AG04450 (cell line): ENCODE measurements at places on chromosomes 3 and 15.
A peak's percentile ranks its signal among the peaks of the same experiment; 100 is the strongest.

DNA sequence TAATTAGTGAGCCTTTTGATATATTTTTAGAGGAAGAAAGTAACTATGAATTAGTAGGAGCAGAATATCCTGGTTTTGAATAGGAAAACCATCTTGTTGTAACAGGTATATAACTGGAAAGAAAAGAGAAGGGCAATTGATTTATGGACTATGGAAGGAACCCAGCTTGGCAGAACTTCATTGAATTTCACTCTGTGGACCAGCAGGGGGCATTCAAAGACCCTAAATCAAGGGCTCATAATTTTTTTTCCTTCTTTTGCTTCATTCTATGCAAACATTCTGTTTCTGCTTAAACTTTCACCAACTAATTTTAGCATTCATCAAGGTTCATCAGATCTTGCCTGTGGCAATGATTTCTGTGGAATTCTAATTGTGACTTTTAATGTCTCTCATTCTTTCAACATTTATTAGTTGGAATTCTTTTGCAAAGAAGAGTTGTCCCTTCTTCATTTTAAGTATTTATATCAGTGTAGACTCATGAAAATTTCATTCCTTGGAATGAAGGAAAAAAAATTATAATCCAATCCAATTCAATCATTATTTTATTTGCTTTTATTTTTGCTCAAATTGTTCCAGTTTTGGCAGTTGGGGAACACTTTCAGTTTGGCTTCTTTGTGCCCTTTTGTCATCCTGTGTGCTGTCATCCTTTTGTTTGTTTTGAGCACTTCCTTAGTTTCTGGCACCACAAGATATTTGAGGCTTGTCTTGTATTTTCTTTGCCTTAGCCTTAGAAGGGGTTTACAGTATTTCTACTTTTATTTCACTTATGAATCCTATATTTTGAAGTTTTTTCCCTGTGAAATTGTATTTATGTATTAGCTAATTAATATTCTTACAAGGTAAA lies 30.4 kb downstream of the NXPE3 start:
- DNase-seq = no peak

DNA sequence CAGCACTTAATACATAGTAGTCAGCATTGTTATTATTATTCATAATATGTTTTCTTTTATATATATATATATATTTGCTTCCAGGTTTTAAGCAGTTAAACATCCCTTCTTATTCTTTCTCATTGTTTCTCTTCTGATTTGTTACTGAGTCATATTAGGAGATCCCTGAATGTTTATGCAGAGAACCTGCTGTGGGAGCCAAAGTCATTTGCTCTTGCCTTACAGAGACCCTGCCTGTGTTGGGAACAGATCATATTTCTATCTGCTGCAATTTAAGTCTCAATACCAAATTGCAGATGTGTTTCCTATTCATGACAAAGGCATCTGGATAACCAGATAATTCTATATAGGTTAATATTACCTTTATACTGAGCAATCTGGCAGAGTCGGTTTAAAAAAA lies 323.0 kb upstream of the UMPS start:
- DNase-seq = peak; percentile 39

DNA sequence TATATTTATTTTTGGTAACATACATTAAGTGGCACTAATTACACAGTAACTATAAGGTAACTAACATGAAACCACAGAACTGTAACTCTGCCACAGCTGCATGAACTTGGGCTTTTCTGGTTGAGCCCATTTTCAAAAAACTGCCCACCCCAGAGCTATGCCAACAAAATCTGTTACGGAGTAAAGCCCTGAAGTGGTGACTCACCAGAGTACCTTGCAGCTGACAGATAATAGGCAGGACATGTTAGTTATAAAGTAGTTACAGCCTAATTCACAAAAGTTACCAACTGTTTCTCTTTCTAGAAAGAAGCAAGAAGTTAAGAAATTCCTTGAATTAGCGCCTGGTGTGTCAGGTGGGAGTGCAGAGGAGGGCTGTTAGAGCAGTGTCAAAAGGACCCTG lies 1.5 kb upstream of the GPX1 start:
- no peak for DNase-seq

DNA sequence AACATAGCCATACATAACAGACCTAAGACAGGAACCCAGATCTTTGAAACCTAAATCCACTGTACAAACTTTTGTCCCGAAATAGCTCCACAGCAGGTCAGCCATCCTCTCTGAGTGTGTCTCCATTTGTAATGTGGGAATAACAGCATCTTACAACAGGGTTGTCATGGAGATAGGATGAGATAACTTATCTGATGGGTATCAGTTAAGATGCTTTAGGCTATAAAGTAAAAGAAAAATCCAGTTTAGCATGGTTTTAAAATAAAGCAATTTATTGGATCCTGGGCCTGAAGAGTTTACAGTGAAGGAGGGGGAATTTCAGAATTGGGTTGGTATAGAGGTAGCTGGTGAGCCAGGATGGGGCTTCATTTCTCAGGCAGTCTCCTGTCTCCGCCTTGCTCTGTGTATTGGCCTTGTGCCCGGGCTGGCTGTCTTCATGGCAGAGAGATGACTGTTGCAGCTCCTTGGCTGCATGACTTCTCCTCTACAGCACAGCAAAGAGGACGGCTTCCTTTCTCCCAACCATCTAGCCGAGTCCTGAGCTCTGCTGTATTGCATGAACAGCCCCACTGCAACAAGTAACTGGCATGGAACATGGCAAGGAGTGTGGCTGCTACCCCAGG lies 131.9 kb upstream of the PROK2 start:
- DNase-seq = no peak

GRCh38 chr3:143975554-143976152 lies 4.0 kb downstream of the DIPK2A start:
- peak; percentile 50 for DNase-seq

- DNase-seq = no peak
Observed at GRCh38 chr3:14214764-14215163, 36.1 kb downstream of the LSM3 start.

DNA sequence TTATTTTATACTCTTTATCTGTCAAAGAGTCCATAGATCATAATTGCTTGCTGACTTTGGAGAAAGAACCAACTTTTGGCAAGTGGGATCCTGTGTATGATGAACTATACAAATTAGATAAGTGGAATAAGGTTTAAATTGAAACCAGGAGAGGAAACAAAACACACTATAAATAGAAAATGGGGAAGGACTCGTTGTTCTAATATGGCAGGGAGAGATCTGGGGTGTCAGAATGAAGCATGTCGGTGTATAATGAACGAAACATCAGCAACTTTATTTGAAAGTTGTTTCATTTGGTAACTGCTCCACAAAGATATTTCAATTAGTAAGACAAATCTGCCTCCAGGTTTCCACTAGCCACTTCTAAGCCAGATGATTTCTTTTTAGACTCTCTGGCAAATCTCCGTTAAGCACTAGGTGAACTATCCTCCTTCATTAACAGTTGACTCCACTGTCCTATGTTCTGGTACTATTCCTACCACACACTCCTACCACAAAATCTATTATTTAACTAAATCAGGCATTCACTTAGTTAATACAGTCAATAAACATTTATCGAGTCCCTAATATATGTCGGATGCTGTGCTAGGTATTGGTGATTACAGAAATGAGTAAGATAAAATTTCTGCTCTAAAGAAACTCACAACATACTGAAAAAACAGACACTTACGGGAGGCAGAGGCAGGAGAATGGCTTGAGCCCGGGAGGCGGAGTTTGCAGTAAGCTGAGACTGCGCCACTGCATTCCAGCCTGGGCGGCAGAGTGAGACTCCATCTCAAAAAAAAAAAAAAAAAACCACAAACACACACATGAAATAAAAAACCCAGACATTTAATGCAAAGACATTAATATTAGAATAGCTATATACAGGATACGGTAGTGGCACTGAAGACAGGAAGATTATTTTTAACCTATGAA lies 20.1 kb downstream of the SLC15A2 start:
- no peak for DNase-seq

- DNase-seq = peak; percentile 0
Observed at GRCh38 chr3:7682822-7683229, 818.8 kb upstream of the LMCD1 start.

- DNase-seq = no peak
Observed at GRCh38 chr3:62562017-62562416, 188.7 kb upstream of the FEZF2 start.

- DNase-seq = no peak
Observed at GRCh38 chr3:61570813-61571212, 9.4 kb downstream of the PTPRG start.
